ENCODE measurements at places on chromosomes 12 and 14. TPM values are rescaled to one million over a fixed set of nuclear protein-coding genes. Genes with fewer than 3 reads are reported as not detected.

GRCh38 chr14:100790502-100791347 is 35.2 kb upstream of the MEG3 start:
- DNase-seq, result no peak

DNA sequence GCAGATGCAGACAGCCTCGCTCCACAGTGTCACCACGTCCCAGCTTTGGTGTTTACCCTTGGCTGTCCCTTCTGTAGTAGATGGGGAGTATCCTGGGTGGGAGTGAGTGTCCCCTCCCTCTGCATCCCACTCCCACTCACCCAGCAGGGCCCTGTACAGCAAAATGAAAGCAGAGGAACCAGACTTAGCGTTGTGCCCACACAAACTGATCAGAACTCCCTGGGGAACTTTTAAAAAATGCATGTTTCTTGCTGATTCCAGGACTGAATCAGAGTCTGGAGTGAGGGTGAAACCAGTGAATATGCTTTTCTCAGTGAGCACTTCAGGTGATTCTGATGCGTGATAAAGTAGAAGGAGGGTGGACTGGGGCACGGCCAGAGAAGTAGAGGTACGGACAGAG is 2.9 kb downstream of the ACVRL1 start:
- no peak for DNase-seq

DNA sequence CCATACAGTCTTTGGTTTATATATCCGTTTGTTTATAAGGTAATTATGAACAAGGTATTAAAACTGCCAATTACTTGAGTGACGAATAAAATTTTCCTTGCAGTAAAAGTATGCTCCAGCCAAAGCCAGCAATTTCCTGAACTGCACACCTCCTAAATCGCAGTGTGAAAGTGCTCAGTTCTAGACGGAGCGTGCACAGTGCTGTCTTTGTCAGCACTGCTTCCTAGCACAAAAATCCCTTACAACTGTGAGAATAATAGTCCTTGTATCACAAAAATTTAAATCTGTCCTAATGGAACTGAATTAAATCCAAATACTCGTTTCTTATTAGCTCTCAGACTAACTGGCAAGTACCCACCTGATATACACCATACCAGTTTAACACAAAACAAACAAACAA is 26.3 kb downstream of the LRIG3 start:
- no peak for DNase-seq

Gene MYO1H
- not detected for total RNA-seq

Gene KIF26A
- total RNA-seq, result 13.4 TPM

Gene SLCO1C1
- total RNA-seq, result 0.39 TPM

Gene FAM181A
- total RNA-seq, result not detected
